ENCODE measurements at places on chromosomes 12 and 14. TPM values are rescaled to one million over a fixed set of nuclear protein-coding genes. Genes with fewer than 3 reads are reported as not detected.

- no peak for DNase-seq
Observed at GRCh38 chr12:25054076-25054782, 105.3 kb upstream of the BCAT1 start.

- no peak for DNase-seq
Observed at GRCh38 chr14:60845523-60845922, 111.0 kb downstream of the MNAT1 start.

MSI1 gene
- total RNA-seq, result 0.51 TPM

- DNase-seq, result no peak
Observed at GRCh38 chr12:19483727-19484126, 44.4 kb downstream of the AEBP2 start.

ATP2A2 gene
- total RNA-seq, result 121 TPM

ADAM20 gene
- 0.56 TPM for total RNA-seq

GRCh38 chr12:47739979-47740378 is 14.7 kb upstream of the ENDOU start:
- no peak for DNase-seq

MYO1H gene
- total RNA-seq, result not detected

E2F7 gene
- 26.9 TPM for total RNA-seq

GRCh38 chr14:75725481-75725880 is 64.4 kb downstream of the TTLL5 start:
- no peak for DNase-seq

SMCO2 gene
- total RNA-seq, result 0.37 TPM

DNA sequence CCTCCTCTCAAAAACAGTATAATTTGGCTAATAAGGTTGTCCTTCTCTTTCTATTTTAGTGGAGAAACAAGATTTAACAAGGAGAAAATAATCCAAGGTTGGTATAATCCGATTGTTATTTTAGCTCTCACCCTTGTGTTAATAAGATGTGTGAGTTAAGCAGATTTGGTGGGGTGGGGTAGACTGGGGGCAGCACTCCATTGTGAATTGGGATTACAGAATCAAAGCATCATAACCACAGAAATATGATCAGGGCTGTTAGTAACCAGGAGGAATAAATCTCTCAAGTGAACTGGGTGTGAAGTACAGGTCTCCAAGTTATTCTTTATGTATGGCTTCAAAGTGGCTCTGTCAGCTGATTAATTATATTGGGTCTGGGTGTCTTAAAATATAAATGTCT is 10.2 kb downstream of the TIGAR start:
- DNase-seq, result no peak

PPFIA2 gene
- not detected for total RNA-seq

DNA sequence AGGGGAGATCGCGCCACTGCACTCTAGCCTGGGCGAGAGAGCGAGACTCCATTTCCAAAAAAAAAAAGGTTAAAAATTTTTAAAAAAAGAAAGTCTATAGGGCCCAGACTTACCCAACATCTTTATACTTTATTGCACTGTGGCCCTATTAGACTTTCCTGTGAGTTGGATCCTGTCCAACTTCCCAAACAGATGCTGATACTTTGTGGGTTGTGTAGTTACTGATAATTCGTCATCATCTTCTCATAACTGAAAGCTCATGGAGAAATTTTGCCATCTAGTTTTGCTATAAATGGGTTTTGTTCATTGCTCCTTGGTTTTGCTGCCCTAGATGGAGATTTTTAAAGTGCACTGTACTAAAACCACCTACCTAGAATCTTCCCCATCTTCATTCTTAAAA is 31.1 kb downstream of the APOBEC1 start:
- DNase-seq, result no peak

DNA sequence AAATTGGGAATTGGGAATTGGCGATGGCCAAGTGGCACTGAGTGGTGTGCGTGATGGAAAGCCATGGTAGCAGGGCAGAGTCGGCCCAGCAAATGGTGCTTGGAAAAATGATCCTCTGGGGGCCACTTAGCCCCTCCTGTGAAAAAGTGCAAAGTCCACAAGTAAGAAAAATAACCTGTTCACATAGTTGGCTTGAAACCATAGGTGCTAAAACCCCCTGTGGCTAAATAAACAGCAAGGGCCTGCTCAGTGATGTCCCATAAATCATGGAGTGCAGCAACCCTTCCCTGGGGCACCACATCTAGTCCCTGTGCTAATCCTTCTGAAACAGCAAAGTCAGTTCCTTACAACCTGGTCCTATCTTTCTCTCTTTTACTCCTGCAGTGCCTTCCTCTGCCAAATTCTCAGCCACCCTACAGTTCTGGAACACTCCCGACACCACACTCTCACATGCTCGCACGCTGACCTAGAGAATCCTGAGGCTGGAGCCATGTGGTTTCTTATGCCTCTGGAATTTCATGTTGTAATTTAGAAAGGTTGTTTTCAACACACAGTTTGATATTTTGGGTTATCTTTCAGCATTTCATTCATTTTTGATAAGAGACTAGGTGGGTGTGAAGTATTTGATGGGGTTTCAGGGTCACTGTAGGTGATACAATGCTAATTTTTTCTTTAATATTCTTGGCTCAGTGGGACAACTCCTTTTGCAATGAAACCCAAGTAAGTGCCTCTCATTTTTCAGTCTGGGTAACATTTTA is 123.6 kb downstream of the SMOC1 start:
- DNase-seq, result no peak

SIX1 gene
- not detected for total RNA-seq

DNA sequence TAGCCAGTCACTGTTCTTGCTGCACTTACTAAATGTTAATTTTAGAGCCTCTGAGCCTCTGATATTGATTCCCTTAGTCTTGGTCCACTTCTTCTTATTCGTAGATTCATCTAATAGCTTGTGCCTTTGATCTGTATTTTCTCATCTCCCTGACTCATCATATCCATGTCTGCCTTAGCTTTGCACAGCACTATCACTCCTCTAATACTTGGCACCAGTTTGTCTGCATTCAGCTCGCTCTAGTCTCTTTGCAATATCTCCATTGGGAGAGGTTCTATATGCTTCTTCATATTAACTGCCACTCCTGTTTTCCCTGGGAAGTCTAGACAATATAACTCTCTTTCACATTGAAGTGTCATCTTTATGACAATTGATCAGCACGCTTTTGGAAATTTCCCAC is 68.5 kb upstream of the CSRP2 start:
- no peak for DNase-seq

IGFBP6 gene
- total RNA-seq, result 1.5 TPM

DNA sequence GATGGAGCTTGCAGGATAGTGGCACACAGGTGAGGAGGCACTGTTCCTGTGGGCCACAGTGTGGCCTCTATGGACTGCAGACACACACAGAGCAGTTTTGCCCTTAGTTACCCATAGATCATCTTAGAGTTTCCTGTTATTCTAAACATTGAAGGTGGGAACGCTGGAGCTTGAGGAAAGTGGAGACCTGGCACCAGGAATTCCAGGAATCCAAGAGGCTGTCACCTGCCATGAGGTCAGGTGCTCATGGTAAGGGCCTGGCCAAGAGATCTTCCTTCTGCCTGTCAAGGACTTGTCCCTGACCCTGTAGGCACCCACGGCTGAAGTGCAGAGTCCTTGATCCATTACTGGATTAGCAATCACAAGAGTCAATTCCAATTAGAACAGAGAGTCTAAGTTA is 65.2 kb upstream of the ACTN1 start:
- DNase-seq, result no peak

STAT6 gene
- 283 TPM for total RNA-seq

DNA sequence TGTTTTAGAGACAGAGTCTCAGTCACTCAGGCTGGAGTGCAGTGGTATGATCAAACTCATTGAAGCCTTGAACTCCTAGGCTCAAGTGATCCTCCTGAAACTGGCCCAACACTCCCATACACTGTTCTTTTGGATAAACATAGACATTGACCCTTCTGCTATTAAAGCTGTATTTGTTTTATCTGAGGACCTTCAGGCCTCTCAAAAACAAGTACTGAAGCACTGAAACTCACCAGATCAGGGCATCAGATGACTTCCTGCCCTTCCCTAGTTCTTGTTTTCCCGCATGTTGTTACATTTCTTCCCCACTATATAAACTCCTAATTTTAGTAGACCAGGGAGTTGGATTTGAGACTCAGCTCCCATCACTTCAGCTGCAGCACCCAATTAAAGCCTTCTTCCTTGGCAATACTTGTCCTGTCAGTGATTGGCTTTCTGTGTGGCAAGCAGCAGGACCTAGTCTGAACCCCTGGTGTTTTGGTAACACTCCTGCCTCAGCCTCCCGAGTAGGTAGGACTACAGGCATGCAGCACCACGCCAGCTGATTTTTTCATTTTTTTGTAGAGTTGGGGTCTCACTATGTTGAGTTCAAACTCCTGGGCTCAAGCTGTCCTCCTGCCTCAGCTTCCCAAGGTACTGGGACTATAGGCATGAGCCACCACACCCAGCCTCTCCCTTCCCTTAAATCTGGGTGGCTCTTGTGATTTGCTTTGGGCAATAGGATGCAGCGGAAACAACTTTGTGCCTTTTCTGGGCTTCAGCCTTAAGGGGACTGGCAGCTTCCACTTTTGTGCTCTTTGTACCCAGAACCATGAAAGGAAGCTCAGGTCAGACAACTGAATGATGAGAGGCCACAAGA is 12.5 kb upstream of the IFT81 start:
- DNase-seq, result no peak

DNA sequence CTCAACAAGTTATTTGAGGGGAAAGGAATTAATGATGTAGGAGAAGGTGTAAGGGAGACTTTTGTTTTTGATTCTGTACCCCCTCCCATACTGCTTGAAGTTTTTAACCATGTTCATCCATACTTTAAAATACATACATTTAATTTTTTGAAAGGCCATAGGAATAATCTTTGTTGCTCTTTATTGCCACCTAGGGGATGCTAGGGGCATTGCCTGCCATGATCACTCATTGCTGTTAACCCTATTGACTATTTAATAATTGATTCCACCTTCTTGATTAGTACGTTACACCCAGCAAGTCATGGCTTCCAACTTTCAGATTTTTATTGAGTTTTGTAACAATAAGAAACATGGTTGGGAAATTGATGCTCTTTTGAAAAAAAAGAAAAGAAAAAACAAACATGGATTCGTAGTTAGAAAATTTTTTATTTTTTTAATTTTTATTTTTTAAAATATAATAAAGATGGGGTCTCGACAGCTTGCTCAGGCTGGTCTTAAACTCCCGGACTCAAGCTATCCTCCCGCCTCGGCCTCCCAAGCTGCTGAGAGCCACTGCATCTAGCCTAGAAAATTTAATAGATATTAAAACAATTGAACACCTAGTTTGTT is 8.5 kb upstream of the PRKAB1 start:
- DNase-seq, result no peak

DNA sequence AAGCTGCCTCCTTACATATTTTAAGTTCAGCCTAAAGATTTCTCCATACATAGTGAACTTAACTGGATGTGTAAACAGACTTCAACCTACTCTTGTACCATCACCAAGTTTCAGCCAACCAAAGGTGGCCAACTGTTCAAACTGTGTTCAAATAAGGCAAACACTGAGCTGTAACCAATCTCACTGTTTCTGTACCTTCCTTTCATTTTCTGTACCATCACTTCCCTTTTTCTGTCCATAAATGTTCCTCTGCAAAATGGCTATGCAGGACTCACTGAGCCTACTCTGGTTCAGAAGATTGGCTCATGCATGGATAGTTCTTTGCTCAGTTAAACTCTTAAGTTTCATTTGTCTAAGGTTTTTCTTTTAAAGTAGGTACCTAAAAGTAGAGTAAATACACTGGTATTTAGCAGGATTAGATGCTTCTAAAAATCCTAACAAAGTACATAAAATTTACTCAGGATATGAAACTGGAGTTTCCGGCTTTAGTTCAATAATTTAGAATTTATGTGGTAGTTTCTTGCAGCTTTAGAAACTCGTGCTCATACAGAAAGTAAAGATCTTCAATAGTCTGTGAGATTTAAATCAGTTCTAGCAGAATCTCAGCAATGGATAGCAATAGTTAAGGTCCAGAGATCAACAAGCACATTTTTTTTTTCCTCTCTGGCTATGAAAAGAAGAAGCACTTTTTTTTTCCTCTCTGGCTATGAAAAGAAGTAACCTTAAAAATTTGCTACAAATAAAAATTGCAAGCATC is 282.0 kb upstream of the PPFIA2 start:
- DNase-seq, result no peak

DNA sequence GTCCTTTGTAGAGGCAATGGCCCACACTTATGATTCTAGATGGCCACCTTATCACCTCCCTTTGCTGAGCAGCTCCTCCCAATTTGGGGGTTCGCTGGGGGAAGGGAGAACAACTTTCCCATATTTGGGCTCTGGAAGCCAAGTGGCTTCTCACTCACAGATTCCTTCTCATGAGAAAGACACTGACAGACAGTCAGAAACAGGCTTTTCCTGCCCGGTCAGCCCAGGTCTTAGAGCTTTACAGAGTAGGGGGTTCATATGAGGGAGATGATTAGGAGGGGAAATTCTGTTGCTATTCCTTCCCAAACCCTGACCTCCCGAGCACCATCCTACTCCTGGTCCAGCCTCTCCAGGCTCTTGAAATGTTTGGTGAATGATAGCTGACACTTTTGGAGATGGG is 60.1 kb upstream of the HSPB8 start:
- no peak for DNase-seq

- no peak for DNase-seq
Observed at GRCh38 chr12:91264178-91264577, 81.6 kb upstream of the DCN start.

DNA sequence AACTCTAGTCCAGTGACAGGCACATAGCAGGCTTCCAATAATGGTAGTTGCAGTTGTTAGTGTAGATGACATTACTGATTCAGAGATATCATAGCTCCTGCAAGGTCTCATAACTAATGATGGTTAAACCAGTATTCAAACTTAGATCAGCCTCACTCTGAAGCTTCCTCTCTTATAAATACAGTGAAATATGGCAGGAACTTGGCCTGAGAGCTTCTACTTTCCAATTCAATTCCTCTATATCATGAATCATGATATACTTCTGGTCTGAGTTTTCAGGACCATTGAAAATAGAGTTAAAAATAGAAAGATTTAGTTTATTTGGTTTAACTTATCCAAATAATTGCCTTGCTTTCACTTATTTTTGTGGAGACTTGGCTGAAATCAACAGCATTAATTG is 167.5 kb upstream of the NOVA1 start:
- no peak for DNase-seq

DNA sequence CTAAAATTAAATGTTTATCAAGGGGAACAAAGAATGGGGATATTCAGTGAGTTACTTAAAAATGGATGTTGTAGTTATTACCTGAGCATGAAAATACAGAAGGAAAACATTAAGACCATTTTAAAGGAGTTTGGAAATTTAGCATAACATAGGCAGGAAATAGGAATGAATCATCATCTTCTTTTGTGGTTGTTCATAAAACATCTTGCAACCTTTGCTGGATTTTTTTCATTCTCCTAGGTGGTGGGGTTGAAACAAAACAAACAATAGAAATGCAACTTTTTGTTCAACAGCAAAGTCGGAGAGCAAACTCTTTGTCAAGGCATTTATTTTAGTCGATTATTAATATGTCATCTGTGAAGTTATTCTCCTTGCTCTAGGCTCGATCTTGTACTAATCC is 275.1 kb downstream of the IPO8 start:
- no peak for DNase-seq

DNA sequence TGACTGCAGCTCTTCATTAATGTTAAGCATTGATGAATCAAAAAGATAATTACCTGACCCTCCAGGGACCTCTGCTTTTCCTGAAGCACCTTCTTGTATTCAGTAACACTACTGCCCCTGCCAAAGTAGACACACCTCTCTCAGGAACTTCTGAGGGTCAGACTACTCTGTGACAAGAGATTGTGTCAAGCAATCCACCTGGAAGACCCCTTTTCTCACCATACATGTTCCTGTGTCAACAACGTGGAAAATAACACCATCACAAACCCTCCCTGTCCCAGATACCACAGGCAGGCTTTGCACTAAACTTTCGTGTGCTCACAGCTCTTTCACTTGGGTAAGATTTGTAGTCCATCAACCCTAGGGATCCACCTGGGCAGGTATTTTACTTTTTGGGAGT is 13.2 kb downstream of the KRT76 start:
- DNase-seq, result no peak

Data from activated naive CD4-positive, alpha-beta T cell treated with anti-CD3 and anti-CD28 coated beads, Interleukin-2, amount 50 U/mL, for 72 hours (primary cell).